ENCODE measurements at places on chromosomes 7 and 10. TPM values are rescaled to one million over a fixed set of nuclear protein-coding genes. Genes with fewer than 3 reads are reported as not detected.

Gene TASOR2
- polyA plus RNA-seq = 29.3 TPM

Gene SYPL1
- 60.0 TPM for polyA plus RNA-seq

Gene IGF2BP3
- 27.5 TPM for polyA plus RNA-seq

Gene C10orf67
- not detected for polyA plus RNA-seq

Gene TUBAL3
- polyA plus RNA-seq = not detected

Gene RELN
- polyA plus RNA-seq = 2.1 TPM

Gene PALD1
- polyA plus RNA-seq = 22.7 TPM

Gene TRIM74
- polyA plus RNA-seq = not detected

Gene ASB10
- 8.2 TPM for polyA plus RNA-seq

Gene ZNF239
- 8.1 TPM for polyA plus RNA-seq

Gene PODXL
- 91.8 TPM for polyA plus RNA-seq

Gene ICA1
- 5.5 TPM for polyA plus RNA-seq

Gene SAMD8
- 12.4 TPM for polyA plus RNA-seq

Gene PDCD11
- polyA plus RNA-seq = 31.0 TPM

Gene GIMAP2
- 4.9 TPM for polyA plus RNA-seq

Gene TCERG1L
- 0.36 TPM for polyA plus RNA-seq

Gene NUPR2
- not detected for polyA plus RNA-seq

Gene CHCHD3
- 66.2 TPM for polyA plus RNA-seq

Gene NKX6-2
- polyA plus RNA-seq = 3.5 TPM

Gene RASA4B
- polyA plus RNA-seq = 37.1 TPM

Gene PAXIP1
- polyA plus RNA-seq = 12.2 TPM

Gene NEBL
- polyA plus RNA-seq = 0.92 TPM

Gene FGFR2
- polyA plus RNA-seq = 3.6 TPM

Gene AKR1C8
- not detected for polyA plus RNA-seq

Gene KCND2
- polyA plus RNA-seq = 0.83 TPM

Gene NKX1-2
- not detected for polyA plus RNA-seq

Gene EVX1
- polyA plus RNA-seq = not detected

Gene SLC26A4
- 0.79 TPM for polyA plus RNA-seq

Gene SPDYE16
- polyA plus RNA-seq = 4.5 TPM

Gene CPEB3
- 6.1 TPM for polyA plus RNA-seq

Gene LRMDA
- 6.6 TPM for polyA plus RNA-seq

Gene ITIH2
- polyA plus RNA-seq = 0.12 TPM

Gene LRIT1
- polyA plus RNA-seq = not detected

Gene PDE6C
- 0.75 TPM for polyA plus RNA-seq

Gene ANXA8
- not detected for polyA plus RNA-seq

Gene CREB5
- 24.4 TPM for polyA plus RNA-seq

Gene TMEM236
- 0.49 TPM for polyA plus RNA-seq

Gene NRP1
- polyA plus RNA-seq = 102 TPM

Gene IFIT1B
- polyA plus RNA-seq = 0.25 TPM

Gene FAM25A
- not detected for polyA plus RNA-seq

Gene PLAC9
- 75.9 TPM for polyA plus RNA-seq

Gene CYP2C19
- not detected for polyA plus RNA-seq

Gene GLRX3
- 54.4 TPM for polyA plus RNA-seq

Gene SMKR1
- not detected for polyA plus RNA-seq

Gene NPSR1
- polyA plus RNA-seq = 0.14 TPM

Gene GLI3
- 13.6 TPM for polyA plus RNA-seq

Gene SCIN
- 0.80 TPM for polyA plus RNA-seq

Gene RSPH10B
- polyA plus RNA-seq = 0.36 TPM

Gene CCDC6
- 19.2 TPM for polyA plus RNA-seq

Gene ARMH3
- 15.2 TPM for polyA plus RNA-seq

Gene NIPSNAP2
- polyA plus RNA-seq = 90.7 TPM

Gene SFXN2
- polyA plus RNA-seq = 7.5 TPM

Gene CLRN3
- not detected for polyA plus RNA-seq

Gene TRIM73
- polyA plus RNA-seq = 5.2 TPM

Gene UCMA
- polyA plus RNA-seq = not detected

Gene DOCK4
- 10.6 TPM for polyA plus RNA-seq

Gene CAV2
- polyA plus RNA-seq = 44.3 TPM
